Activated CD4-positive, alpha-beta T cell treated with anti-CD3 and anti-CD28 coated beads, Interleukin-2, amount 10 ng/mL, durations not matched to agents 7 days and 5 days (primary cell): ENCODE measurements at places on chromosomes 12 and 14.

- peak; percentile 13 for DNase-seq
Observed at GRCh38 chr12:57276935-57277563, 26.1 kb upstream of the STAC3 start.

DNA sequence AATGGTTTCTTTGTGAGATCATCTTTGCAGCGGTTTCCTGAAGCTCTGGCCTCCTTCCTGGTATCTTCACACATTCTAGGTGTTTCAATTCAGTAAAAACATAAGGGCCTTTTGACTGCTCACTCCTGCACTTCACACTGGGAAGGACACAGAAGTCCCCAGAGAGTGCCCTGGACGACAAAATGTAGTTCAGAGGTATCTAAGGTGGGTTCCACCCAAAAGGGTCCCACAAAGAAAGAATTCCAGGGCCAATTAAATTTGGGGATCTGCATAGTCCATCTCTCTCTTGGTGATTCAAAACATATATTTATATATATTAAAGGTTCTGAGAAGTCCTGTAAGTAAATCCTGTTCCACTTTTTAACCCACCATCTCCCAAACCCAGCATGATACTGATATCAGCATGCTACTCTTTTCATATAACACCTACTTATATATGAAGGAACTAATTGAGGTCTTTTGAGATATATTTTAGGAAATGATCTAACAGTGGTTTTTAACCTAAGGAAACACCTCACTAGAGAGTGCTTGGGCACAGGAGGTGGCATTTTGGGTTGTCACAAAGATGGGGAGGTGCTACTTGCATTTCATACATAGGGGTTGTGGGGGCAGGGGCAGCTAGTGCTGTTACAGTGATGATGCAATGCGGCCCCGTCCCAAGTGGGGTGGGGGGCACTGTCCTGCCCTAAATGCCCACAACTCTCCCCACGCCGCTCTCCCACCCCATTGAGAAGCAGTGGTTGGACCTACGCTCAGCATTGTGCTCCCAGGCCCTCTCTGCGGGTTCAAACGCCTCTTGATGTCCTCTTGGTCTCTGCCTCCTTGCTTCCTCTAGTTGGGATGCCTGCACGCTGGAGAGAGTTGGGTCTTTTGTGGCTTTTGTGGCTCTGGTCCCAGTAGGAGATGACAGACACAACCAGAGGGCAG is 109.4 kb downstream of the ARF6 start:
- DNase-seq: peak; percentile 84

GRCh38 chr14:88026890-88027289 is 22.0 kb downstream of the GPR65 start:
- peak; percentile 14 for DNase-seq

DNA sequence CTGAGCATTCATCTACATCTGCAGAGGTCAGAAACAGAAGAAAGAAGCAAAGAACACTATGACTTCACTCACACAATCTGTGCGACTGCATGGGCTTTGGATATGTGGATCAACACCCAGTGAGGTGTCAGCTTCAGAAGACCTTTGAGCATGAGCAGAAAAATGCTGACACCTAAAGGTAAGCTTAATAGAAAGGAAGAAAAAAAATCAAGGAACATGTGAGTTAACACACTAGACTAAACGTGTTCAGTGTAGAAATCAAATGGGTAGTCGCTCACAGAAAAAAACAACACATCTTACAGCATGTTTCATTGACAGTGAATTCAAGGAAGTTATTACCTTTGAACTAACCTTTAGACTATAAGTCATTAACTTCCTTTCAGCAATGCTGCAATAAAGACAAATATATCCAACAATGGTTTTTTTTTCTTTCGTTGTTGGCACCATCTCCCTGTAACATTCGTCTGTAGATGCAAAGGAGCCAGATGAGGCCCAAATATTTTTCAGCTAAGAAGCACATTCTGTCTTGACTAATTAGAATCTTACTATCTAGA is 30.9 kb downstream of the RTRAF start:
- DNase-seq: no peak

DNA sequence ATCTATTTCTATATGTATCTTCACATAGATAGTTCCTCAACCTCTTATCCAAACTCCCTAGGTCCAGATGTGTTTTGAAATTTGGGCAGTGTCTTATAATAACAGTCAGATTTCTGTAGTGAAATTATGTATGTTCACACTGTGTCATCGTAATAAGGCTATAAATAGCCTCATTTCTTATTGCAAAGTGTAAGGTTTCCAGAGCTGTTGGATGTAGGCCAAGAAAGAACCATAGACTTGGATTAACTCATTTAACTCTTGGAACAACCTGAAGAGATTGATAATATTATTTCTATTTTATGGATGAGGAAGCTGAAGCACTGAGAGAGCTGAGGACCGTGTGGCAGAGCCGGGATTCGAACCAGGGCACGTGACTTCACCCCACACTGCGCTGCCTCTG is 49.0 kb upstream of the PIWIL1 start:
- no peak for DNase-seq

- DNase-seq: no peak
Observed at GRCh38 chr12:112115259-112116045, 6.9 kb upstream of the NAA25 start.

DNA sequence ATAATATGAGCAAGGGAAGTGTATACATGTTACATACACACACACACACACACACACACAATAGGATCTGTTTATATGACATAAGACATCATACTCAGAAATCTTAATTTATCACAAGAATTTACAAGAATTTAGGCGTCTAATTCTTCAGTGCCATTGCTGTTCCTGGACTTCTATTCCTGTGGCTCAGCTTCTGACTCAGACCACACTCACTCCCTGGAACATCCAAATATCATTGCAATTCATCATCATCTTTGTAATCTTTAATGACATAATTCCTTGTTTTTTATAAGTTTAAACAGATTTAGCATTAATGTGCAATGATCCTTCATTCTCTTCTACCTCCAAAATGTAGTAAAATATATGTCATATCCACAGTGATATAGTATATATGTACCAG is 544.2 kb downstream of the FOXG1 start:
- DNase-seq: no peak

GRCh38 chr12:57418255-57418654 is 12.6 kb downstream of the R3HDM2 start:
- DNase-seq: no peak

GRCh38 chr12:64019101-64019500 is 174.6 kb downstream of the SRGAP1 start:
- no peak for DNase-seq

GRCh38 chr14:35708062-35708461 is 101.0 kb downstream of the RALGAPA1 start:
- DNase-seq: no peak

GRCh38 chr12:6953442-6954315 is 2.5 kb downstream of the PTPN6 start:
- peak; percentile 88 for DNase-seq

DNA sequence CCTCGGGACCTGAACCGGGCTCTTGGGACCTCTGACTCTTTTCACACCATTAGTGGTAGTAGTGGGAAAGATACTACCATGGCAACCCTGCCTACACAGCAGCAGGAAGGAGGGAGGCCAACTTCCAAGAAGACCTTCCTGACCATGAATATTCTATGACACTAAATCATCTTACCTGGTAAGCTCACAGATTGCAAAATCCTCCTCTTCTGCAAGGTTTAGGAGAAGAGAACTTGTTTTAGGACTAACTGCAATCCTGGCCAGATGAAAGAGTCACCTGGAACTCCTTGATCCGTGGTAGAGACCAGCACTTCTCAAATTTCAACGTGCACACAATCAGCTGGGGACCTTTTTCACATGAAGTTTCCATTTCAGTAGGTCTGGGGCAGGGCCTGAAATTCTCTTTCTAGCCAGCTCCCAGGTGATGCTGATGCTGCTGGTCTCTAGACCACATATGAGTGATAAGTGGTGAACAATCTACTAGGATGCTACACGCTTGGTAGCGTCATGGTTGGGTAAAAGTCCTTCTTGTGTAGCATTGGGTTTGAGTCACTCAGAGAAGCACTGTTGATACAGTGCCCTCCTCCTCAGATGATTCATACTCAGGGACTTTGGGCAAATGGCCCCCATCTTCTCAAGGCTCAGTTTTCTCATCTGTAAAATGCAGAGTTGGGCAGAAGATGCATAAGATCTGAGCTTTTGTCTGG is 35.6 kb upstream of the FICD start:
- no peak for DNase-seq

DNA sequence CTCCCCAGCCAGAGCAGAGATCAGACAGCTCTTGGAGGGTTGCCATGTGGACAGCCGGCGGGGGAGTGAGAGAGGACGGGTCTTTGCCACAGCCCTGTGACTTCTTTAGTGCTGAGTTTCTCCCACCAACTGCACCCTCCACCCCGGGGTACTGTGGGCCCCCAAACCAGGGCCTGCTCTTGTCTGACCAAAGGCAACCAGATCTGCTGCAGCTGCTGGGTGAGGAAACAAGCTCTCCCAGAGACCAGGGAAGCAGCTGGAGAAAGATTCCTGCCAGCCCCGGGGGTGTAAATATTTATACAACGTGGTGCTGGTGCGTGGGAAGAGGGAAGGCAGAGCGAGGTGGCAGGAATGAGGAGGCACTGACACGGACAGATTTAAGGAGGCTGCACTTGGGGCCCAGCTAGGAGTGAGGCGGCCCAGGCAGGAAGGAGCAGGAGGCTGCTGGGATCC is 14.3 kb upstream of the ZFP36L1 start:
- DNase-seq: no peak

DNA sequence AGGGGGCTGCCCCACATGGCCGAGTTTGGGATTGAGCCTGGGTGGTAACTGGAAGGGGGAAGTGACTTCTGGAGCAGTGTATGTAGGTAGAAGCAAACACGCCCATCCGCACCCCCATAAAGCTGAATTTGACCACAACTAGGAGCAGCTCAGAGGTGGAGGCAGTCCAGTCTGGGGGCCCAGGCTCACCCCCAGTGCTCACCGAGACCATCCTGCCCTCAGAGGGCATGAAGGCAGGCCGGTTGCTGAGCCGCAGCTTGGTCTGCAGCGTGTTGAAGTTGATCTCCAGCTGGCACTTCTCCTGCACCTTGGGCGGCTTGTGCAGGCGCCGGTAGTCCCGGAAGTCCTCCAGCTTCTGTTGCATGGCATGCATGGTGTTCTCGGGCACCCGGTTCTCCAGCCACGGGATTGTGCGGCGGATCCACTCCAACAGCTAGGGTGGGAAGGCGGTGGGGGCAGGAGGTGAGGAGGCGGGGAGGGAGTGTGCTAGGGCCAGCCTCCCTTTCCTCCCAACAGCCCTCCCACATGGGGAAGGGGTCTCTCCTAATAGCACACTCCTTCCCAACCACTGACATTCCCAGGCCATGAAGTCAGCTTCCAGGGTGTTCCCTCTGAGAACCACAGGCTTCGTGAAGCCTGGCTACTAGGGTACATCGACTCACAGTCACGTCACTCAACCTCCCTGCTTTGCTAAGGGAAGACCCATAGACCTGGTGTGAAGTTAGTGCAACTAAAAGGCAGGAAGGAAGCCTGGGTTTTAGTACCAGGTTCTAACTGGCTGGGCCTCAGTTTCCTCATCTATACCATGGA is 87.0 kb downstream of the ACTN1 start:
- no peak for DNase-seq

GRCh38 chr14:102898776-102899515 is 23.5 kb upstream of the AMN start:
- no peak for DNase-seq

- peak; percentile 19 for DNase-seq
Observed at GRCh38 chr12:120006258-120006975, 17.4 kb downstream of the BICDL1 start.

GRCh38 chr14:64789696-64790095 is 85.5 kb downstream of the PLEKHG3 start:
- DNase-seq: no peak

DNA sequence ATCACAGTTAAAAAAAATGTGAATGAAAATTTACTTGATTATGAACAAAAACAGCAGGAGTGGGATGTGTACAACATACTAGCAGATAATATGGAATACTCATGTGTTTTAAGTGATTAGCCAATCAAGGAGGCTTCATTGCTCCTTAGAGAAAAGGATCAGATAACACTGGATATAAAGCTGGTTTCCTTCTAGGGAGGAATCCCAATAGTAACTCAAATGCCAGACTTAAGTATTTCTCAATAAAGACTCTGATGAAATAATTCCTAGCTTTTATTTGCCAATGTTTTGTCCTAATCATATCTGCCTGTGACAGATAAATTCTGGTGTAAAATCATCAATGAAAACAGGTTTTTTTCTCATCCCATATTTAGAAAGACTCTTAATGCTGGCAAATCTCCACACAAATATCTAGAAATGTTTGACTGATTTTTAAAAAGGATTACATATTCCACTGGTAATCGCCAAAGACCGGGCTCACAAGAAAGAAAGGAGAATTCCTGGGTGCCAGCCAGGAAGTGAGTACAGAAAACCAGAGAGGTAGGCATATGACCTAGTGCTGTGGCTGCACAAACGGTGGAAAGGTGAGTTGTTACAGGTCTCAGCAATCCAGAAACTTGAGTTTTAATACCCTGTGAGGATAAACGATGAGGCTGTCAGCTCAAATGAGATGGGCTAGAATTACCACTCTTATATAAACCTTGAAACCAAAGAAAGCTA is 108.6 kb upstream of the TTC7B start:
- no peak for DNase-seq

GRCh38 chr14:71380271-71380670 is 473.0 kb downstream of the PCNX1 start:
- no peak for DNase-seq

DNA sequence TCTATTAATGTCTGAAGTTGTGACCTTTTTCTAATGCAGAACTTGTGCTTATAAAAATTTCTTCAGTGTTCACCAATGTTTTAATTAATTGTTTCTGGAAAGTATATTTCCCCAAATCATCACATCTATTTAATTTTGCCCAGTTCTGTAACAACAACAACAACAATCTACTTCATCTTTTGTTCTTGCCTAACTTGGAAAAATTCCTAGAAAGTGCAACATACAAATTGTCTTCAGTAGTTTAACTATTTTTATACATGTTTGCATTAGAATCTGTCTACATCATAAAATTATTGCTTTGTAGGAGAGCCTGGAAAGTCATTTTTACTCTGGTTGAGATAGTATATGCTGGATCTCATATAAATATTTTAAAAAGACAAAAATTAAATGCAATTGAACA is 38.5 kb downstream of the CCER1 start:
- no peak for DNase-seq
